ENCODE measurements at places on chromosomes 6 and 20. TPM values are rescaled to one million over a fixed set of nuclear protein-coding genes. Genes with fewer than 3 reads are reported as not detected.

DNA sequence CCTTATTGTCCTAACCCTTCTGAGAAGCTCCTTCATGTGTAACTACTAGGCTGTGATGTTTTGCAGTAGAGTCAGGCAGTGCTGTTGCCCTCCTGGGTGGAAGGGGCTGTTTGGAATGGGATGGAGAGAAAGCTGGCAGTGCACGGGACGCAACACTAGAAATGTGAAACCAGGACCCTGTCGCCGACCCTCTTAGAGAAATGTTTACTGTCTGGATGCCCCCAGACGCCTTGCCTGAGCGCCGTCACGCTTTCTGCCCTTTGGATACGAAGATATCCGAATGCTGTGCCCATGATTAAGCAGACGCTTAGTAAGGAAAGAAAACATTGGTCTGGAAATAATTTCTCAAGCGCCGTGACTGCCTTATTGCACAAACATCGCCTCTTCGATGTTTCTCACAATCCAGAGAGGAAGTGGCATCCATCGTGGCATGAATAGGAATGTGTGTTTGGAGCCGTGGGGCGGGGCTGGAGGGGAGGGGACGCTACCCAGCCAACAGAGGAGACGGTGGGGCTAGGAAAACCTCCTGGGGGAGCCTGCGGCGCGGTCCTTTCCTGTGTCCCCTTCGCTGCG lies 661 bp upstream of the PPP1R14C start:
- DNase-seq: no peak

PLTP gene
- total RNA-seq: 373 TPM

- no peak for DNase-seq
Observed at GRCh38 chr20:62294516-62294915, 8.3 kb upstream of the ADRM1 start.

ERVFRD-1 gene
- total RNA-seq: 0.13 TPM
